D721Med (cell line): ENCODE measurements at places on chromosomes 2 and 18.

GRCh38 chr2:167860082-167860481, 387.3 kb downstream of the STK39 start:
- DNase-seq: no peak

- no peak for DNase-seq
Observed at GRCh38 chr2:199130501-199130900, 327.2 kb downstream of the SATB2 start.

- DNase-seq: no peak
Observed at GRCh38 chr2:49037197-49037596, 117.1 kb downstream of the FSHR start.

DNA sequence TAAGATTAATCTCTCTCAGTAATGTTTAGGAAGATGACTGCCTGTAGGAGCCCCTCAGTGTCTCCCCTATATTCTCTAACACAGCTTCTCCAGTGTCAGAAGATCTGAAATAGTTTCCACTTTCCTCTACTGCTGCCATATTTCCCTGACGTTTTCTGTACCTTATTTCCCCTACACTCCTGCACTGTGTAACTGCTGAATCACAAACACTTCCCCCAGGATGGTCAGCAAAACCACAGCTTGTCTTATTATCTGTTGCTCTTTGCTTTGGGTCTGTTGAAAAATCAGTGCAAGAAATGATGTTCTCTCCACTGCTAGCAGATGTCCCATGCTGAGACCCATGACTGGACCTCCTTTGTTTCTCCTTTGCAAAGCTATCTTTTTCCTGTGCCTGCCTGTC, 441.7 kb downstream of the EPHA4 start:
- DNase-seq: no peak

DNA sequence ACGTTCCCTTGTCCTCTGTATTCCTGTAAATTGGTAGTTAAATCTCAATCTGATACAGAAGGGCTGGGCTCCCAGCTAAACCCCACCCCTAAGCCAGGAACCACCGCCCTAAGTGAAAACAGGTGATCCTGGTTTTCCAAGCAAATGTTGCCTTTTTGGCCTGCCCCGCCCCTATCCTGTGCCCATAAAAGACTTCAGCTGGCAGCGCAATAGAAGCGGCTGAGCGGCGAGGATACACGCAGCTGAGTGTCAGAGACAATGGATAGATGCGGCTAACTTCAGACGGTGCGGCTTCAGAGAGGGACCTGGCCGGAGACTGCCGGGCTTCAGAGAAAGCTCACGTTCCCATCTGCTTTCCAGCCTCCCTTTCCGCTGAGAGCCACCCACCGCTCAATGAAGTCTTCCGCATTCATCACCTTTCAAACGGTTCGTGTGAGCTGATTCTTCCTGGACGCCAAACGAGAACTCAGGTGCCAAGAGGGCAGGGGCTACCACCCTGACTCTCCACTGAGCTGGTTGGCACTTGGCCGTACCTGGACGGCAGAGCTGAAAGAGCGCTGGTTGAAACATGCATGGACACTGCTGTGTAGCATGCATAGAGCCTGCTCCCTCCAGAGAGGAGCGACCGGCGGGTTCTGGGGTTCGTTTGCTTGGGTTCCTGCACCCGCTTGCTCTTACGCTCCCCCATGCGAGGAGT, 49.5 kb upstream of the POLE4 start:
- DNase-seq: no peak
